Tibial nerve (tissue), 4 donors: ENCODE measurements at places on chromosomes 16 and 17. TPM values are rescaled to one million over a fixed set of nuclear protein-coding genes. Genes with fewer than 3 reads are reported as not detected.

SHCBP1 gene
- total RNA-seq: 0.66 TPM

ST6GALNAC1 gene
- total RNA-seq: 12.2 TPM

CSH2 gene
- not detected for total RNA-seq

CCL13 gene
- 307 TPM for total RNA-seq

DNAH17 gene
- total RNA-seq: not detected

ABCC11 gene
- not detected for total RNA-seq

LRRC36 gene
- total RNA-seq: not detected

CRLF3 gene
- total RNA-seq: 15.9 TPM

MVP gene
- 196 TPM for total RNA-seq

NPIPB6 gene
- 6.1 TPM for total RNA-seq

ODAD4 gene
- 5.2 TPM for total RNA-seq
